Fibroblast of skin of scalp (primary cell): ENCODE measurements at places on chromosomes 5 and 9.

- DNase-seq, result no peak
These were observed 83.5 kb upstream of the SEMA6A start for GRCh38 chr5:116658141-116658540.

- no peak for DNase-seq
These were observed 245.1 kb upstream of the ISL1 start for GRCh38 chr5:51138164-51138563.

- DNase-seq, result peak; percentile 89
These were observed 206.6 kb upstream of the RFX3 start for GRCh38 chr9:3732077-3733038.

- no peak for DNase-seq
These were observed 61.1 kb downstream of the FRMD3 start for GRCh38 chr9:83477120-83477519.

- no peak for DNase-seq
These were observed 1.1 kb downstream of the DMRTA1 start for GRCh38 chr9:22447618-22448305.

DNA sequence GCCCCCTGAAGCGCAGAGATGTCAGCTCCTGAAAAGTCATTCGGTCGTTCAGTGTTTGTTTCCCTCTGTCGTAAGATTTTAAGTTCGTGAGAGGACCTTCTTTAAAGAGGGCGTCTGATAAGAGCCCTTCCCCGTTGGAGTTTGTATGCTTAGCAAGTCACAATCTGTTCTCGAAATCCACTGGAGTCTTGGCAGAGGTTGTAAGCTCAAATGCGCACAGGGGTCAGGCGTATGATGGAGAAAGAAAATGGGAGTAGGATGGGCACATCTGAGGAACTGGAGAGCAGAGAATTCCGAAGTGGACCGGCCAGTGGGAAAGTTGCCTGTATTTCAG, 710 bp downstream of the HSD17B4 start:
- peak; percentile 5 for DNase-seq

- no peak for DNase-seq
These were observed 9.4 kb upstream of the PRSS3 start for GRCh38 chr9:33785914-33786313.

GRCh38 chr5:93789173-93790067, 48.0 kb upstream of the POU5F2 start:
- DNase-seq, result peak; percentile 68

DNA sequence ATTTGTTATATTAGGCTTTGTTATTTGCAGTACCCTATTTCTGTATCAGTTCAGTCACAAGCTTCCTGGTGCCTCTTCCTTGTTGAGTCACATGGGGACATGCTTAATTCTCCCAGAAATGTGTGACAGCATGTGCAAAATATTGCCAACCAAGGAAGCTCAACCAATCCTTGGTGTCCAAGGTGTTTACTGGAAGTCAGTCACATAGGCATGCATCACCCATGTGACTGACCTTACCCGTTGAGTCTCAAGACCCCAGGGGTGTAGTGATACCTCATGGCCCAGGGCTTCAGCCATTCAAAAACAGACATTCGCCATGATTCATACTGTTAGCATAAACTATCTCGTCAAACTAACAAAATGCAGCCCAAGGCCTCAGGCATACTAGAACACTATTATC, 9.3 kb upstream of the ANKDD1B start:
- peak; percentile 13 for DNase-seq

DNA sequence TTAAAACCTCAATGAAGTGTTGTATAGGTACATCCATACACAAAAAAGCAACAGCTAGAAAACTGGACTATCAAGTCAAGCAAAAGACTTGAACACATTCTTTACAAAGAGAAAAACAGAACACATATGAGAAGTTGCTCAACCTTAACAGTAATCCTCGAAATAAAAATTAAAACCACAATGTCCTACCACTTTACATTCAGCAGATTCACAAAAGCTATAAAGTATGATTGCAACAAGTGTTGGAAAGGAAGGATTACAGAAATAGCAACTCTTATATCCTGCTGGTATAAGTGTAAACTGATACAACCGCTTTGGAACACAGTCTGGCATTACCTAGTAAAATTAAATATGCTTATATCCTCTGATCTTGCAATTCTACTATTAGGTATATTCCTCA, 28.5 kb upstream of the GOLGA1 start:
- no peak for DNase-seq

- DNase-seq, result no peak
These were observed 5.2 kb downstream of the KLF9 start for GRCh38 chr9:70409280-70409679.

GRCh38 chr5:95682891-95683290, at the start of gene SPATA9:
SPATA9 (minus strand) TSS chr5:95682991; CDS start chr5:95682854, 137 bp downstream.
- DNase-seq, result no peak

DNA sequence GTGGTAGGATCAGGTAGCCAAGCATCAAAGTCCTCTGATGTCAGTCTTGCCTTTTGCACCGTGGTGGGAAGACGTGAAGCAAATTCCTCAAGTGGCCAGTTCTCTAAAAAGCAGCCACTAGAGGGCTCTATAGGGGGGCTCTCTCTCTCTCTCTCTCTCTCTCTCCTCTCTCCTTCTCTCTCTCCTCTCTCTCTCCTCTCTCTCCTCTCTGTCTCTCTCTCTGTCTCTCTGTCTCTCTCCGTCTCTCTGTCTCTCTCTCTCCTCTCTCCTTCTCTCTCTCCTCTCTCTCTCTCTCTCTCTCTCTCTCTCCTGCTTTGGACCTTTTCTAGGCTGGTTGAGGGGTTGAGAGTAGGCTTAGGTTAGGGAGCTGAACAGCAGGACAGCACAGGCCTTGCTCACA, 13.9 kb upstream of the OSMR start:
- DNase-seq, result peak; percentile 65

DNA sequence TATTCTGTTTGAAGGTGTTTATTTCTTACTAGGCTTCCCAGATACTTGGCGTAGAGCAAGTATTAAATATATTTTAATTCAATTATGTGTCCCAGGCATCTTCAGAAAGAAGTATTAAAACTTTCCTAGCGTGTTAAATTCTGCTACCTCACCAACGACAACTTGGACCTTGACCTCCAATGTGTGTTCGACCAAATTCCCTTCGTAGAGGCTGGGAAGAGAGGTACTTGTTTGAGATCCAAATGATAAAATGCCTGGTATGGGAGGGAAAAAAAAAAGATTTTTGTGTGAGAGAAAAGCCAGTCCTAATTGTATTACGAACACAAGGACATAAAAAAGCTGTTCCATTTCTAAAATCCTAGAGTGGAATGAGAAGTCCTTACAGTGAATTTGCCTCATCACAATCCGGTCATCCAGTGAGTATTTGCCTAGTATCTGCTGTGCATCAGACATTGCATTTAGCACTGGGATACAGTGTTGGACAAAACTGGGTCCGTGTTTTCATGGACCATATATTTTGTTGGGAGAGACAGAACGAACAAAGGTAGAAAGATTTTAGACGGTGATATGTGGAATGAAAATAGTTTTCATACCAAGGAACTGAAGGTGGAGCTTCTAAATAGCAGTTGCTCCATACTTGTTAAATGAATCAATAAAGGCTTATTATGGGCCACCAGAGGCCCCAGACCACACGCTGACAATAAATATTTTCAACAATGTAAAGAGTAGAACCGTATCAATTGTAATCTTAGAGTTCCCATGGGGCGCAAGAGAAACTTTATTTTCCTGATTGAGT, 103.1 kb downstream of the KIF4B start:
- DNase-seq, result no peak

- no peak for DNase-seq
These were observed 102.8 kb downstream of the PLK2 start for GRCh38 chr5:58357121-58357520.

GRCh38 chr5:64144425-64145215, 21.0 kb upstream of the RNF180 start:
- DNase-seq, result peak; percentile 18

GRCh38 chr9:35237311-35237710, 75.5 kb downstream of the UNC13B start:
- no peak for DNase-seq

DNA sequence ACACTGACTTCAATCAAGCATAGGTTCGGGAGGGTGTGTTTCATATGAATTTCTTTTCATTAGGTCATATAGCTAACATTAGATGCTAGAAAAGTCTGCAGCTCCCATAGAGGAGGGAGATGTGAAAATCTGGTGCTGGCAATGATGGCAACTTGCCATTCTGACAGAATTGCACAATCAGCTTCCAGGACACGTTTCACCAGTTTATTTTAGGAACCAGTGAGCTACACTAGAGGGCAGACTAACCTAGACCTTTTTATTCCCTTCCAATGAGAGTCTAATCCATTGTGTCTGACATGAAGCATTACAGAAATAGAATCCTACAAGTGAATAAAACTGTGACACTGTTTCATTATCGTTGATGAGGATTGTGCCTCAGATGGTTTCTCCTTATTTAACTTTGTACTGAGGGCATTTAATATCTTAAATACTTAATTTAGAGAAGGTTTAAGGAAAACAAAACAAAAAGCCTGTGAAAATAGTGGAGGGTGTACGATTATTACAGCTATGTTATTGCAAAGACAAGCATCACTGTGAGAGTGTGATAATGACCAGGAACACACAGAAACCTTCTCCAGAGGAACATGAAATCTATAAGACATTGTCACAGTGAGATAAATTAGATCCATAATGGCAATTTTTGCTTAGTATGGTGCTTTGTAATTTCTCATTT, 363.3 kb upstream of the RPS23 start:
- DNase-seq, result peak; percentile 90

- peak; percentile 47 for DNase-seq
These were observed 283.3 kb downstream of the NSG2 start for GRCh38 chr5:174328631-174329299.

- DNase-seq, result no peak
These were observed 661.6 kb downstream of the ACTL7B start for GRCh38 chr9:108194154-108194553.

DNA sequence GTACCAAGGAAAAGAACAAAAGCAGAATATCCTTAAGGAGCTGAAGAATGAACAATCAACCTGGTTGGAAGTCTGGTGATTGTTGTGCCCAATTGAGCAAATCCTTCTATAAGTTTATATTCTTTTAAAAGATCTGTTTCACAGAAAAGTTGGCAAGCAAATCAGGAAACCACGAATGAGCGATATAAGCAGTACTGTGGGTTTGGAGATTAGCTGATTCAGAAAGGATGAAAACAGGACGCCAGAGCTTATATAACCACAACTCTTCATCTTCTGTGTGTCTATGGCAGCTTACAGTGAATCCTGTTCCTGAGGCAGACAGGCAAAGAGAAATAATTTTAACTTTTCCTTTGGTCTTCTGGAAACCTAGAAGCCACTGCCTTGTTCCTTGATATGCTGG, 61.7 kb downstream of the SLC38A9 start:
- peak; percentile 49 for DNase-seq

GRCh38 chr5:94469894-94470329, 148.5 kb downstream of the KIAA0825 start:
- peak; percentile 31 for DNase-seq

- DNase-seq, result no peak
These were observed 14.3 kb upstream of the MGAT1 start for GRCh38 chr5:180816608-180817534.

- DNase-seq, result no peak
These were observed 35.0 kb upstream of the SAP30L start for GRCh38 chr5:154410786-154411185.

- peak; percentile 95 for DNase-seq
These were observed 51.8 kb downstream of the WDR36 start for GRCh38 chr5:111143910-111144309.

- no peak for DNase-seq
These were observed 15.7 kb upstream of the AGXT2 start for GRCh38 chr5:35063414-35063813.

- DNase-seq, result peak; percentile 75
These were observed 193.8 kb upstream of the ZNF618 start for GRCh38 chr9:113682297-113682771.

GRCh38 chr5:172493461-172493860, 39.1 kb upstream of the SH3PXD2B start:
- DNase-seq, result no peak

- DNase-seq, result peak; percentile 94
These were observed 2.8 kb upstream of the ECM2 start for GRCh38 chr9:92538541-92538940.

DNA sequence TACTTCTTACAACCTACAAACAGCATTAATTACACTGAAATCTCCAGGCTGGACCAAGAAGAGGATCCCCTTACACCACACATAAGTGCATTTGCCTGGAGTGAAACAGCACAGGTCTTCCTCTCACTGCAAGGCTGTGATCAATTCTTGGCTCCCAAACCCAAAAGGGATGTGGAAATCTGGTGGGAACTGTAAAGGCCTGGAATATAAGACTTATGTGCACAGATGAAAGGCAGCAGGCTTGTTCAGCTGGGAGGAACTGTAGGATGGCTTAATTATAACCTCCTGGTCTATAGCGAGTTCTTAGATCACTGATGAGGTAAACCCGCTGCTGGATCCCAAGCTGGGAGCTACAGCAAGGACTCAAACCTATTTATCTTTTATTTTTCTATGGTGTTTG, 182.9 kb upstream of the TNC start:
- no peak for DNase-seq

DNA sequence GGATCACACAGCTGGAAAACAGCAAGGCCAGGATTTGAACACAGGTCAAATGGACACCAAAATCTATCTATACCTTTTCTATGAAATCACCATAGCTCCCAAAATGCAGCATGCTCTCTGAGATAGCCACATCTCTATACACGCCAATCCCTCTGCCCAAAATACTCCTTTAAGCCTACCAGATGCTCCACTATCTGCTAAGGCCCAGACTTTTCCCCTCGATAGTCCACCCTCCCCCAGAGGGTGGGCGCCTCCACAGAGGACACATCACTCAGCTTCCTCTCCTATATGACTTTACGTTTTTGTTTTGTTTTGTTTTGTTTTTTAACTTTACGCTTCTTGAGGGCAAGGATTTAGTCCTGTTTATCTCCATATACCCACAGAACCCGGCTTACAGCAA, 46.8 kb downstream of the MTMR12 start:
- DNase-seq, result no peak

DNA sequence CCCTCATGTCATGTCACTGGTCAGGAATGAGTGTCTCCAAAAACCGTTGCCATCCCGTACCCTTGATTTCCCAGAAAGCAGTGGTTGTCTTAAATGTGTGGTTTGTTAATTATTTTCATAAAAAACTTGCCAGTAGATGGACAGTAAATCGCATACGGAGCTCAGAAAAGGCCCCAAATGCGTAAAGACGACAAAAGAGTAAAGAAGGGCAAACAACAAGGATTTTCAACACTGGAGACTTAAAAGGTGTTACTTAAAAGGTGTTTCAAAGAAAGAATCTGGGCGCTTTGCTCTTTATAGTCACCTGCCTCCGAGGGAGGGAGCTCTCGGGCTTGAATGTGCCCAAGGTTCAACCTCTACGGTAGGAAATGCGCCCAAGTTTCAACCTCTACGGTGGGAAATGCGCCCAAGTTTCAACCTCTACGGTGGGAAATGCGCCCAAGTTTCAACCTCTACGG, 734 bp downstream of the KIF27 start:
- peak; percentile 13 for DNase-seq

DNA sequence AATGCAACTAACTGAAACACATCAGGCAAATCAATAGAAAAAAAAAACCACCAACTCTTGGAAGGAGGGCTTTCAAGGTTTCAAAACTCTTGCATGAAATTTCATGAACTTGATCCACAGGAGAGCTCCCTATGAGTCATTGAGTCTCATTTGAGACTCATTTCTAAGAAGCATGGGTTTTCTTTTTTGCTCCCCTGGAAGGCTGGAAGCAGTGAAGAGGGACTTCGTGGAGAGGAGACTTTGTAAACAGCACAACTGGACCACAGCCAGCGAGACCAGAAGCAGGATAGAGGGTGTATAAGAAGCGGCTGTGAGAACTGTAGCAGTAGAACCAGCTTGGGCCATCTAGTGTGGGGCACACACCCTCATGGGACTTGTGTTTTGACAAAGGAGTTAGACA, 41.2 kb upstream of the RAPGEF1 start:
- DNase-seq, result no peak
